T-cell (primary cell): ENCODE measurements at places on chromosomes 12 and 14.

DNA sequence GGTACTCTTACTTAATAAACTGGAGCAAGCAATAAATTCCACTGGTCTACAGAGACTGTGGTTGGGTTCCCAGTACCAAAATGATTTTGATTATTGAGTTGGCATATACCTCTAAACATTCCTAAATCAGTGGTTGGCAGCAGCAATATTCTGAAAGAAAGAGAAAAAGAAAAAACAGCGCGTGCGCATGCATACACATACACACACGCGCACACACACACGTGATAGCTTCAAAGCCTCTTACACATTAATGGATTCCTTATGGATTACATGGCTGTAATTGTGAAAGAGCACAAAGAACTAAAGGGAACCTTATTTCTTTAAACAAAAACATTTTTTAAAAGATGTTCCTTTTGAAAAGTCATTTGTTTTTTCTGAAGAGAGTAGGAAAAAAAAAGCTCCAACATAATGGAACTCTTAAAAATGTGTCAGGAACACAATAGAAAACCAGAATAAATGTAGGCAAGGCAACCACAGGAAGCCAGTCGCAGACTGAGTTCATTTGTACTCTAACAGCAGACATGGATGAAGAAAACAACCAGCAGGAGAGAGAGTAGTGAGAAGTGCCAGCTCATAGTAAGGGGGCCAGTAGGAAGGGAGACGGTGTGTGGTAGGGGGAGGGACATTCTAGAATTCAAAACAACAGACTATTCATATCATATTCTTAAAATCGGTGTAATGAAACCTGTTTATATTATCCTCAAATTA lies 80.0 kb downstream of the DRAM1 start:
- DNase-seq: no peak
- H3K27me3 ChIP-seq: no peaks in the 10 kb centered on the region
- H3K27ac ChIP-seq: no peak overlapping the region
- no peaks in the 10 kb centered on the region for H3K4me1 ChIP-seq
- H3K4me3 ChIP-seq: no peak overlapping the region
- no peaks in the 10 kb centered on the region for H3K36me3 ChIP-seq

GRCh38 chr12:25072906-25073650 lies 121.9 kb downstream of the DNAI7 start:
- H3K36me3 ChIP-seq: peaks cover 40% of the 10 kb centered on the region
- peaks cover 2% of the 10 kb centered on the region for H3K4me1 ChIP-seq

DNA sequence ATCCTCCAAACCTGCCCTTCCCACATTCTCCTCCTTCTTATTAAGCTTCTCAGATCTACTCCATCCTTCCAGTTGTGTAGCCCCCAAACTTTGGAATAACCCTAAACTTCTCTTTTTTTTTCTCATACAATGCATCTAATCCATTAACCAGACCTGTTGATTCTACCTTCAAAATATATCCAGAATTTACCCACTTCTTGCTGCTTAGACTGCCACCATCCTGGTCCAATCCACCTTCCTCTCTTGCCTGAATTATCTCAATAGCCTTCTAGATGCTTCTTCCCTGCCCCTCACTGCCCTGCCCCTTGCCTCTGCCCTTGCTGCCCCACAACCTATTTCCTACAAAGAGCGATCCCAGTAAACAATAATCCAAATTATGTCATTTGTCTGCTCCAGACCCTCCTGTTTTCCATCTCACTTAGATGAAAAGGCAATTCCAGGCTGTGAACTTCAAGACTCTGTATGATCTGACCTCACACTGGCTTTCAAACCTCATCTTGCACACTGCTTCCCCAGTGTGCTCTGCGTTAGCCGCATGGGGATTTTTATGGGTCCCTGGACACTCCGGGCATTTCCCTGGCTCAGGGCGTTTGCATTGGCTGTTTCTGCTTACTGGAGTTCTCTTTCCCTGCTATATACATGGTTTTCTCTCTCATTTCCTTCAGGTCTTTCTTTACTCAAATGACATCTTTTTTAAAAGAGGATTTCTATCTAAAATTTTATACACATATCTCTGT lies 42.6 kb upstream of the HIF1A start:
- no peak for DNase-seq
- H3K27me3 ChIP-seq: no peaks in the 10 kb centered on the region
- no peak overlapping the region for H3K27ac ChIP-seq
- H3K4me3 ChIP-seq: no peak overlapping the region
- peaks cover 13% of the 10 kb centered on the region for H3K4me1 ChIP-seq

- no peak for DNase-seq
- H3K4me3 ChIP-seq: no peak overlapping the region
- no peaks in the 10 kb centered on the region for H3K4me1 ChIP-seq
- no peaks in the 10 kb centered on the region for H3K27me3 ChIP-seq
Observed at GRCh38 chr12:107590413-107590812, 95.2 kb upstream of the PWP1 start.

DNA sequence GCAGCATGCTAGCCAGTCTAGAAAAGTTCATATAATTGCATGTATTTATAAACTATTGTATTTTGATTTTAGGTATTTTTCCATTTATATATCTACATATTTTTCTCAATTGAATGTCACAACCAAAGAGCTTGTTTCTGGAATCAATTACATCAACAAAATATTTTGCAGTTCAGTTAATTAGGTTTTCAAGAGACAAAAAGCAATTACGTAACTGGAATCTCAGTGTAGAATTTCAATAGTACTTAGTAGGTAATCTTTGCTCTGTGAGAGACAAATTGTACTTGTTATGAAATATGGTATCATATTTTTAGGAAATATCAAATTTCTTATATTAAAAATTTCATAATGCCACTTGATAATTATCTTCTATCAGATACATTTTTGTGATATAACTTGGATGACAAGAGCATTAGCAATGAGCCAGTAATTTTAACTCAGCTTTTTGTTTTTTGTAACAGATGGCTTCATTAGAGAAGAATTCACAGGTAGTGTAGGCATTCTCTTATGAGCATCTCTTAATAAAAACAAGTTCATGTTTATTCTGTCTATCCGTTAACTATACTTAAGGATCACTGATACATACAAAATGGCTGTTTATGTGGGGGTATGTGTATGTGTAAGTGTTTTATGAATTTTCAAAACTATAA lies 774.7 kb downstream of the C12orf50 start:
- DNase-seq: no peak
- no peak overlapping the region for H3K27ac ChIP-seq
- no peaks in the 10 kb centered on the region for H3K36me3 ChIP-seq
- H3K27me3 ChIP-seq: no peaks in the 10 kb centered on the region
- H3K4me1 ChIP-seq: no peaks in the 10 kb centered on the region

DNA sequence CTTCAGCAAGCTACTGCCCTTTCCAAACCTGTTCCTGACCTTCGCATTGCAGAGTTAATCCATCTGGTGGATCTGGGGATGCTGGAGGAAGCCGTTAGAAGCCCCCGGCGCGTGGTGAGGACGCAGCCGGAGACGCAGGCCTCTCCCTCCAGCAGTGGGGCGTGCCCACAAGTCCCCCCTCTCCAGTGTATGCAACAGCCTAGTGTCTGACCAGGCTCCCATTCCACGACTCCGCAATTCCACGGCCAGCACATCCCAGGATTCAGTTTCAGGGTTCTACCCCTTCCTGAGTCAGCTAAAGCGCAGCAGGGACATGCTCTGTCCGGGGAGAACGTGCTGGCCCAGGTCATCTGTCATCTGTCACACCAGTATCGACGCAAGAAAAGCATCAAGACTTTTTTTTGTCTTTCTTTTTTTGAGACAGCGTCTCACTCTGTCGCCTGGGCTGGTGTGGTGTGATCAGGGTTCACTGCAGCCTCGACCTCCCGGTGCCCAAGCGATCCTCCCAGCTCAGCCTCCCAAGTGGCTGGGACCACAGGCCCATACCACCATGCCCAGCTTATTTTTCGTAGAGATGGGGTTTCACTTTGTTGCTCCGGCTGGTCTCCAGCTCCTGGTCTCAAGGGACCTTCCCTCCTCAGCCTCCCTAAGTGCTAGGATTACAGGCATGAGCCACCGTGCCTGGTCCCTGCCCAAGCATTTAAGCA lies 8.0 kb upstream of the DYNC1H1 start:
- no peaks in the 10 kb centered on the region for H3K36me3 ChIP-seq
- no peak for DNase-seq
- no peak overlapping the region for H3K4me3 ChIP-seq

GRCh38 chr12:108686780-108687179 lies 44.5 kb downstream of the CORO1C start:
- H3K36me3 ChIP-seq: no peaks in the 10 kb centered on the region
- H3K27ac ChIP-seq: no peak overlapping the region
- no peak overlapping the region for H3K4me3 ChIP-seq
- DNase-seq: no peak
- no peaks in the 10 kb centered on the region for H3K27me3 ChIP-seq

GRCh38 chr14:73745571-73746519 lies 31.7 kb upstream of the PNMA1 start:
- DNase-seq: no peak
- no peaks in the 10 kb centered on the region for H3K27me3 ChIP-seq
- H3K27ac ChIP-seq: peak overlapping the region; percentile 86
- peaks cover 3% of the 10 kb centered on the region for H3K36me3 ChIP-seq
- H3K4me3 ChIP-seq: no peak overlapping the region

DNA sequence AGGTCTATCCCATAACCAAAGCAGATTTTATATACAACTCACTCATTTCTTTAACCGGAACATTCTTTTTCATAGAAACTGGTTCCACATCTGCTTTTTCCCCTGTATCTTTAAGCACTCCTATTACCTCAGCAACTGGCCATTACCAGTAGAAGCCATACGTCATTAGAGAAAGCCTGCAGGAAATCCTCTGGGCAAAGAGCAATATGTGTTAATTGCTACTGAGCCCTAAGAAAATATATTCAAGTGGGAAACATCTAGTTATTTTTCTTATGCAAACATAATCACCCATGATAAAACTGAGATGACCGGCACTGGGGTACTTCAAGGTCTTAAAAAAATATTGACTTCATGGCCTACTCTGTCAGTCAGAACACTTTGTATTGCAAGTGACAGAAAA lies 28.2 kb upstream of the CPSF6 start:
- DNase-seq: no peak
- H3K36me3 ChIP-seq: no peaks in the 10 kb centered on the region
- no peak overlapping the region for H3K4me3 ChIP-seq
- no peaks in the 10 kb centered on the region for H3K27me3 ChIP-seq
- H3K27ac ChIP-seq: no peak overlapping the region

DNA sequence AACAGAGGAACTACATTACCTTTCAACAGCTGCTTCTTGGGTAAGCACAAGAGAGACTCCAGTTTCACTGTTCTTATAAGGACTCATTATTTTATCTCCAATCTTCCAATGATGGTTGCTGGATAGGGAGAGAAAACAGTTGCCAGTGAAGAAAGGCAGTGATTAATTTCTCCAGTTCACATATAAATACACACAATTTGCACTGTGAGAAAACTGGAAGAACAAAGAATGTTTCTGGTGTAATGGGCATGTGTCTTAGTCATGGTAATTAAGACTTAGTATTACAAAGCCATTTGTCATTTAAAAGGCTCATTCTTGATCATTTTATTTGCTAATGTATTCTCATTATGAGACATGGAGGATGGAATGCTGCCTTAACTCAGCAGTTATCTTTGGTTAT lies 78.0 kb upstream of the FAR2 start:
- H3K27ac ChIP-seq: no peak overlapping the region
- no peaks in the 10 kb centered on the region for H3K27me3 ChIP-seq
- H3K4me3 ChIP-seq: no peak overlapping the region

DNA sequence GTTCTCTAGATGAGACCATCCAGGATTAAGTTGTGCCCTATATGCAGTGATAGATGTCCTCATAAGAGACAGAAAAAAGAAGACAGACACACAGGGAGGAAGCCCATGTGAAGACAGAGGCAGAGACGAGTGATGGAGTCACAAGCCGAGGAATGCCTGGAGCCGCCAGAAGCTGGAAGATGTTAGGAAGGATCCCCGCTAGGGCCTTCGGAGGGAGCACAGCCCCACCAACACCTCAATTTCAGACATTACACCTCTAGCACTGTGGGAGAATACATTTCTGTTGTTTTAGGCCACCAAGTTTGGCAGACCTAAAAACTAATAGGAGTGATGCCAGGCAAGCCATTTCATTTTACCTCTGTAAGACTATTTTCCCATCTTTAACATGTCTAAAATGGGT lies 458.5 kb downstream of the MED13L start:
- H3K4me1 ChIP-seq: no peaks in the 10 kb centered on the region
- no peaks in the 10 kb centered on the region for H3K36me3 ChIP-seq
- no peak overlapping the region for H3K4me3 ChIP-seq
- no peak for DNase-seq
- peaks cover 5% of the 10 kb centered on the region for H3K27me3 ChIP-seq
- no peak overlapping the region for H3K27ac ChIP-seq

DNA sequence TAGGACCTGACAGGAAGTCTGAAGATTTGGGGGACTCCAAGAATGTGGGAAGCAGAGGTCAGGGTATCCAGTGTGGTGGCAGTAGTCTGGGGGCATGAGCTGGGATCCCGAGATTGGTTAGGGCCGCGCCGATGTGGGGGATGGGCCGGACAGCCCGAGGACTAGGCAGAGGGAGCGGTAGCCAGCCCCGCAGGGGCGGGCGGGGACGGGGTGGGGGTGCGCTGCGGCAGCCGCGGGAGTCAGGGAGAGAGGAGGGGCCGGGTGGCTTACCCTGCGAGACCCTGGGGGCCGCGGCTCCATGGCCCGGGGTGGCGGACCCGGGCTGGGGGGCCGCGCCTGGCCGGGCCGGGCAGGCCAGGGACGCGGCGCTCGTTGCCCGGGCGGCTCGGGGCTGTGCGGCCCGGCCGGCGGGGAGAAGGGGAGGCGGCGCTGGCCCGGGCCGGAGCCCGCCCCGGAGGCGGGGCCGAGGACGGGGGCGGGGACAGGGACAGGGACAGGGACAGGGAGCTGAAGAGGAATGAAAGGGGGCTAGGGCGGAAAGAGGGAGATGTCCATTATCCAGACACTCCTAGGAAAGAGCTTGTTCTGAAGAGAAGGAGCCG lies 5.6 kb downstream of the ZNF385A start:
- peaks cover 8% of the 10 kb centered on the region for H3K4me1 ChIP-seq
- no peaks in the 10 kb centered on the region for H3K27me3 ChIP-seq
- H3K27ac ChIP-seq: no peak overlapping the region
- no peak for DNase-seq

- H3K36me3 ChIP-seq: no peaks in the 10 kb centered on the region
- no peaks in the 10 kb centered on the region for H3K27me3 ChIP-seq
- H3K27ac ChIP-seq: no peak overlapping the region
- H3K4me1 ChIP-seq: no peaks in the 10 kb centered on the region
- no peak overlapping the region for H3K4me3 ChIP-seq
Observed at GRCh38 chr14:39469094-39469710, 37.0 kb upstream of the FBXO33 start.

- H3K27me3 ChIP-seq: no peaks in the 10 kb centered on the region
- no peak for DNase-seq
- H3K27ac ChIP-seq: no peak overlapping the region
- H3K4me1 ChIP-seq: peaks cover 16% of the 10 kb centered on the region
- no peak overlapping the region for H3K4me3 ChIP-seq
Observed at GRCh38 chr12:120849765-120850164, 54.4 kb downstream of the SPPL3 start.
